ENCODE measurements at places on chromosomes 6 and 20.

GRCh38 chr6:33584700-33585402, 4.8 kb upstream of the BAK1 start:
- DNase-seq, result no peak

DNA sequence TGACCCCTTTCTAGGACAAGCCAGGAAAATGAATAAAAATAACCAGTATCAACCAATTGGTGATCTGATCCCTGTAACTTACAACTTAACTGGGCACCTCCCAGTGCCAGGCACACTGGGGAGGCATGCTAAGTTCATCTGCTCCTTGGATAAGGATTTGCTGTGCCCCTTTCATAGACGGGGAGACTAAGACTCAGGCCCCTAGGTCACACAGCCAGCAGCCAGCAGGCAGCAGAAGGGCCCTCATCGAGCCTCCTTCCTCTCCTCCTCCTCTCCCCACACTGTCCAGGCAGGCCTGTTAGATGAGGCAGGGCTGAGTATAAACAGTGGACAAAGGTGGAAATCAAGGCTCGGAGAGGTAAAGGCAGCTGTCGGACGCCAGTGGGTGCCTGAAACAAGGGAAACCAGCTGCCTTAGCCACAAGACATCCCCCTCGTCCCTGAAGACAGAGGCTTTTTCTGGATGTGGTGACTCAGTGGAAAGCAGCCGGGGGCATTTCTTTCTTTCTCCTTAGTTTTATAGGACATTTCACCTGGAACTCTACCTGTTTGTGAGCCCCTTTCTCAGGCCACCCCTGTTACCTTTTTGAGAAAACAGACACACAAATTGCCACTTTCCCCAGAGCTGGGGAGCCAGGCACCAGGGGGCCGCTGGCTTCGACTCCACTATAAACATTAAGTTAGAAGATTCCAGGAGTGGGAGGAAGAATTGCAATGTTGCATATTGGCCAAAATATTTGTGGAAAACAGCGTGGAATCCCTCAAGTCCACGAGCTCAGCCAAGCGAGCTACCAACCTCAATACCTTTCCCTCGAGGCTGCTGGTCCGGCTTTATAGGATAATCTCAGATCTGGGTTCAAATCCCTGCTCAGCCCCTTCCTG, 166.0 kb downstream of the PREX1 start:
- DNase-seq, result no peak

- no peak for DNase-seq
Observed at GRCh38 chr6:20486641-20487040, 47.6 kb upstream of the CDKAL1 start.

DNA sequence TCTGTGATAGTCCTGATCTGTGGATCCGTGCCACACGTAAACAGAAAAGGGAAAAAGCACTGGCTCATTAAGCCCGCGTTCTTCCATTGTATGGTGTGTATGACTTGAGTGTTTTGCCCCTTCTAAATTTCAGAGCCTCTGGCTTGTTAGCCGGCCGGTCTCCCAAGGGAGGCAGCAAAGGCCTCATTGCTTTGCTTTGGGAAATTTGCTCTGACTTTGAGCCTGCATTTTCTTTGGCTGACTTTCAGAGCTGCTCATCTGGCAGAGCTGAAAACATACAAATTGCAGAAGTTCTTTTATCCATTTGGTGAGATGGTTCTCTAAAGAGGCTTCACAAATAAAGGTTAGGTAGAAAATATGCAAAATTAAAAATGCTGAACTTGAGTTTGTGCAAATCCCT, 123.0 kb downstream of the UTRN start:
- no peak for DNase-seq

Data from T-helper 17 cell (primary cell).